Stimulated activated CD8-positive, alpha-beta memory T cell treated with anti-CD3 and anti-CD28 coated beads, Interleukin-15, amount 100 ng/mL, for 1 hour (primary cell): ENCODE measurements at places on chromosomes 3 and 15.
A peak's percentile ranks its signal among the peaks of the same experiment; 100 is the strongest.

GRCh38 chr3:31810991-31811433, 170.1 kb downstream of the OSBPL10 start:
- DNase-seq, result no peak

GRCh38 chr3:61578667-61579367, 17.4 kb downstream of the PTPRG start:
- DNase-seq, result no peak

GRCh38 chr3:197298341-197298944, at the start of gene DLG1:
TSS of gene DLG1 (minus strand) at chr3:197298612. CDS start at chr3:197297204, 1,408 bp downstream.
- peak; percentile 59 for DNase-seq

DNA sequence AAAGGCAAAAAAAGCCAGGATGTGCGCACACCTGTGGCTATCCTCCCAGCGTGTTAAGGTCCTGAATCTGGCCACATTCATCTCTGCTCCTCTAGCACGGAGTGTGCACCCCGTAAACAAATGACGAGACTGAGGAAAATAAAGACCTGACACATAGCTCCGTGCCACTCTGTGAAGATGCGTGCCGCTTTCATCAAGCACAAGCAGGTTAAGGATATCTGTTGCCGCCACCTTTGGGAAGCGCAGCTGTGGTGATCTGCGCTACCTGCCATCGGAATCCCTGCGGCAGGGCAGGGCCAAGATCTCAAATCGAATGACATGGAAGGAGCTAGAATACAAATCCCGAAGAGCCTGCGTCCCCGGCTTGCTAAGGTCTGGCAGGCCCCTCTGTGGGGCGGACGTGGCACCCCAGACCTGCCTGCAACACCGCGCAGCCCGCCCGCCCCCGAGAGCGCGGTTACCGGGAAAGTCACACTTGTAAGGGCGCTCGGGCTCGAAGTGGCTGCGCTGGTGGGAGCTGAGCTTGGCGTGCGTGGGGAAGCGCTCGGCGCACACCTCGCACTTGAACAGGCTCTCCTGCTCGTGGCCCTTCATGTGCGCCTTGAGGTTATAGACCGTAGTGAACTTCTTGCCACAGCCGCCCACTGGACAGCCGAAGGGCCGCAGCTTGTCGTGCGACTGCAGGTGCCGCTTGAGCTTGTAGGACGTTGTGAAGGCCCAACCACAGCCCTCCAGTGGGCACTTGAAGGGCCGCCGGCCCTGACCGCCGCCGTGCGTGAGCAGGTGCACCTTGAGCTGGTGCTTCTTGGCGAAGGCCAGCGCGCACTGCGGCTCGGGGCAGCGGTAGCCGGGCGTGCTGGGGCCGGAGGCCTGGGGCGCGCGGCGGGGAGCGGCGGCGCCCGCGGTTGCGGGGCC, 936 bp downstream of the ZXDC start:
- no peak for DNase-seq

DNA sequence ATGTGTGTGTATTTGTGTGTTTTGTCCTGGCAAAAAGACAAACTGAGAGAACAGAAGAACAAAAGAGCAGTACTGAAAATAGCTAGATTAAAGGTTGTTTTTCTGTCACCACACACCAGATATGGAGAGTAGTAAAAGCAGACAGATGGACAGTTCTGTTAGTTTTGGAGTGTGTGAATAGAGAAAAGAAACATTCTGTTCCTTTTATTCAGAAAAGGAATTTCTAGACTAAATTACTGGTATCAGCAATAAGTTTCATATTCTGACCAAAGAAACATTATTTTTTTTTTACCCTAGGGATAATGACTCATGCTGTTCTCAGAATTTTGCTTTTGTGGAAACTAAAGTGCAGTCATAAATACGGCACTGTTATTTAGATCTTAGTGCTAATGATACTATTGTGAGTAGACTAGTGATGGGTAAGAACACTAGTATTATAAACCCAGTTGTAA, 32.9 kb downstream of the PIK3CA start:
- DNase-seq, result no peak

- DNase-seq, result no peak
Measured at GRCh38 chr3:45529697-45530096, 64.9 kb upstream of the LIMD1 start.

DNA sequence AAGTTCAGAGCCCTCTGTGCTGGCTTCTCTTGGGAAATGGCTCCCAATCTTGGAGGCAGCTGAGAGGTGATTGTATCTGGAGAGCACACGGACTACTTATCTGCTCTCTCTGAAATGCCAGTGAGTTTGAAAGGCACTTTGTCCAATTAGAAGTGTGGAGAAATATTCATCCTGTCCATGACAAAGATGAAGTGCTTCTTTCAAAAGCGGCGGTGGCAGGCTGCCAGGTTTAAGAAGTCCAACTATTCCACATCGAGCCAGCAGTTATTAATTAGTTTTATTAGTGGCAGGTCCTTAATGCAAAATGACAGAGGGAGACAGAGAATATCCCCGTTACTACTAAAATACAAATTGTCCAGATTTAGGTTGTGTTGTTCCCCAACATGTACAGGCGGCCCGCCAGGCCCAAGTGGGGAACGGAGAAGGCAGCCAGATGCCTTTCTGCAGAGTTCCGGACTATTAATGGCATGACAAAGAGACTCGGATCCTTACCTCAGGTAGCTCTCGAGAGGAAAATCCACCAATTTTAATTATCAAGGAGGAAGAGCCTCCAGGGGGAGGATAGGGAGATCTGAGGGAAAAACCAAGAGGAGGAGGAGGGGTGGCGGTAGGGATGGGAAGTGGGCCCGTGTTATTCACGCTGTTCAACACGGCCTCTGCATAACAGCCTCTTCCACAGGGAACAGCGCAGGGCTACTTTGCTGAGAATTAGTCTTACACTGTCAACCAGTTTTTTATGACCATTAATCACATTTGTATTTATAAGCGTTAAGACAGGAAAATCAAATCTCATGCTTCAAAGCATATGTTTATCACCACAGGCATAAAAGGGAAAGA, 42.0 kb downstream of the RORA start:
- no peak for DNase-seq

DNA sequence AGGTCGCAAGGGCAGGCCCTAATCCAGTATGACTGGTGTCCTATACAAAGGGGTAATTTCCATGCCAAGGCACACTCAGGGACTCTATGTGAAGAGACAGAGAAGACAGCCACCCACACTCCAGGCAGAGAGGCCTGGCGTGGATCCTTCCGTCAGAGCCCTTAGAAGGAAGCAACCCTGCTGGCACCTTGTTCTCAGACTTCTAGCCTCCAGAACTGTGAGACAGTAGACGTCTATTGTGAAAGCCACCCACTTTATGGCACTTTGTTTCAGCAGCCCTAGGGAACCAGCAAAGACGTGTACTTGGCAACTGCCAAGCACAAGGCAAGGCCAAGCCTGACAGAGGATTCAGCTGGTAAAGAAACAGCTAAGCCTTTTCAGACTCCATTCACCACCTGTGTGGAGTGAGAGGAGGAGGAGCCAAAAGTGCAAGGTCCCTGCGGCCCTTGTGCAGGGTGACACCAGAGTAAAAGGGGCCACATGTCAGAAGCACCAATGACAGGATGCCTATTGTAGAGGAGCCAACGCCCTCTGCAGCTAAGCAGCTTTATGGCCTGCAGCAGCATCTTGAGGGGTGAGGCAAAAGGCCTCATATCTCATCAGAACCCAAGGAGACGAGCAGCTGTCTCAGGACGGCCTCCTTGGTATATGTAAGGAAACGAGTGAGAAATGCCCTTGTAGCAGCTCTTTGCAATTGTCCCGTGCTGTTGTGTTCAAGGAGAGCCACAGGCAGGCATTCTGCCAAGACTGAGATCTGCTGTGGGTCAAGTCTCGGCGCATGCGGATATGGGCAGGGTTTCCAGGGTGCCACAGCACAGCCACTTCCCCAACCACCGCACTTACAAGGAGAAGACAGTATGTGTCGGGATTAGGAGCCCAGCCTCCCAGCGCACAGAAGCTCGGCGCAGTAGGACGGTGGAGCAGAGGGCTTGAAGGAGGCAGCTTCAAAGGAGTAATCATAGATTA, 121.5 kb upstream of the LIPC start:
- no peak for DNase-seq

DNA sequence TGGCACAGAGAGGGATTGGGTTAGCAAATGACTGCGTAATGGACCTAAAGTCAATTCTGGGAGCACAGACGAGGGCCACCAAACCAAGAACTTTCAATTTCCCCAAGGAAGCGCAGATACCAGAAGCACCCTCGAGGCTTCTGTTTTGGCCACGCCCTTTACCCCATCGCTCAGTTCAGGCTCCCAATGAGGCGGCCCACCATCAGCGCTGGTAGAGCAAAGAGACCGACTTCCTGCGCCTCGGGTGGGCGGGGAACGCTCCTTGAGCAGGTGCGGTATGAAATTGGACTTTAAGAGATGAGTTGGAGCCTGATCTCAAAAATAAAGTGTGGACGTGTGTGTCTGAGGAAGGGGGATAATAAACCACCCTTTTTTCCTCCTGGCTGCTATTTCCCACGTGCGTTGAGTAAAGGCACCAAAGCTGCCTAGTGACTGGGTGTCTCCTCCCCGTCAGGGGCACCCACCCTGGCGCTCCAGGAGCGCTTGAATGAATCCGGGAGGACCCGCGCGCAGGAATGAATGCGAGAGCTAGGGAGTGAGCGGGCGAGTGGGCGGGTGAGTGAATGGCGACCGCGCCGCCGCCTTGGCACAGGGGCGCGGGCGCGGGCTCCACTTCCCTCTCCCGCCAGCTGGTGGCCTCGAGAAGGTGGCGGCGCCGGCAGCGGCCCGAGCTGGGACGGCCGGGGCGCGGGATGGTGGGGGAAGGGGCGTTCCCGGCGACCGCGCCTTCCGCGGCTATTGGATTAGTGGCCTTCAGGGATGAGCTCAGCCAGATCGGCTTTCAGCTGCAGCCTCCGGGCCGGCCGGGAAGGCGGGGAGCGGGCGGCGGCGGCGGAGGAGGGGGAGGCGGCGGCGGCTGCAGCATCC, at the start of gene SPSB4:
Gene SPSB4 (plus strand): TSS at position 772 of the 867 bp plus-strand sequence. CDS start 14,758 bp downstream, outside the sequence.
- DNase-seq, result no peak

- DNase-seq, result no peak
Measured at GRCh38 chr15:83320404-83320803, 35.9 kb upstream of the BNC1 start.

GRCh38 chr15:73328981-73329380, 39.8 kb downstream of the HCN4 start:
- no peak for DNase-seq

GRCh38 chr3:141365201-141365600, 3.1 kb upstream of the ZBTB38 start:
- no peak for DNase-seq

- no peak for DNase-seq
Measured at GRCh38 chr3:33926998-33927605, 128.7 kb downstream of the PDCD6IP start.

DNA sequence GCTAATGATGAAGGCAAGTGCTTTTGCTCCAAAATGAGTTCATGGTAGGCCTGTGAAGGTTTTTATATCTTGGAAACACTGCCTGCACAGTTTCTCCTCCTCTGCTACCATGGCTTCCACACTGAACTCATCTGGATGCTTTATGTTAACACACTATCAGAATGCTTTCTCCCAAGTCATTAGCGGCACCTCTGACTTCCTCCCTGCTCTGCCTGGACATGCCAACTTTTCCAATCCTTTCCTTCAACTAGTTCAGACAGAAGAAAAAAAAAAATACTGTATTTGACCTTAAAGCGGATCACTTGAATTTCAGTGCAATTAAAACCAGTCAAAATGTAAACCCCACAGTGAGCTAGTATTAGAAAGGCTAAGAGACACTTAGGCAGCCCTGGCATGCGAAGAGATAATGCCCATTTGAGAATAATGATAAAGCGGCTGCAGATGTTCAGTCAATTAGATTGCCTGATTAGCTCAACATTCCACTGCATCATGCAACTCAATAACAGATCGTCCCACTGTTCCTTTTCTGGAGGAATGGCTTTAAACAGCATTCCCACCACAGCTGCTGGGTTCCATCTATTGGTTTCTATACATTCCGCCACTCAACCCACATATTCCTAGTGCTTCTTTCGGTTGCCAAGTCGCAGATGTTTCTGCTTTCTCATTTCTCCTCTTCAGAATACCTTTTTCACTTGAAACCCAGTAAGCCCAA, 51.7 kb downstream of the CNTN3 start:
- no peak for DNase-seq

DNA sequence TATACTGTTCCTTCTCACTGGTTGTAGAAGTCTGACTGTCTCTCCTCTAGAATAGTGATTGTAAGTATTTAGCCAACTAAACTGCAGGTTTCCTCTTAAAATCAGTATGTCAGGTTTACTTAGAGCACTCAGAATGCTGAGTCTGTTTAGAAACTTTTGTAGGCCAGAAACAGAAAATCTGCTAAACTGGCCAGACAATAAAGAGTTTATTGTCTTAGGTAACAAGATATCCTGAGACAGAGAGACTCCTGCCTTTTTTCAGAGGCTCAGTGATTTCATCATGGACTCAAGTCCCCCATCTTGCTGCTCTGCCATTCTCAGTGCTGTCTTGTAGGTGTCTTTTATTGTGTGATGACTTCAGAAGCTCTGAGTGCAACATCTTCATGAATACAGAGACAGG, 279.0 kb downstream of the MFSD1 start:
- no peak for DNase-seq

GRCh38 chr3:192636517-192637444, 90.6 kb downstream of the FGF12 start:
- no peak for DNase-seq

DNA sequence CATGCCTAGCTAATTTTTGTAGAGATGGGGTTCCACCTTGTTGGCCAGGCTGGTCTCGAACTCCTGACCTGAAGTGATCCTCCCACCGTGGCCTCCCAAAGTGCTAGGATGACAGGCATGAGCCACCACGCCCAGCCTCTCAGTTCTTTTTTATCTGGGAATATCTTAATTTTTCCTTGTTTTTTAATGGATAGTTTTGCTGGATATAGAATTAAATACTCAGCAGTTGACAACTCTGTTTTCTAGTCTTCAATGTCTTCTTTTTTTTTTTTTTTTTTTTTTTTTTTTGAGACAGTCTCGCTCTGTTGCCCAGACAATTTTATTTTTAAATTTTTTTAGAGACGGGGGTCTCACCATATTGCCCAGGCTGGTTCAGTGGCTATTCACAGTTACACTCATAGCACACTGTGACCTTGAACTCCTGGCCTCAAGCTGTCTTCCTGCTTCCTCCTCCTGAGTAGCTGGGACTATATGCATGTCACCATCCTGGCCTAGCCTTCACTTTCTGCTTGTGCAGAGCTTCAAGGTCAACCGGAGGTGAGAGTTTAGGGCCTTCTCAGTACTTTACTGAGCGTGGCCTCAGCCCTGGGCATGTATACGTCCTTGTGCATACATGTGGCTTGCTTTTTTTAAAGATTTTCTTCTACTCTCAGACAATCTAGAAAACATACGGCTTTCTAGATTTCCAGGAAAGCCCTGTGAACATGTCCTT, 120.5 kb downstream of the ZNF609 start:
- DNase-seq, result no peak

GRCh38 chr3:128319107-128319506, 147.6 kb downstream of the DNAJB8 start:
- DNase-seq, result no peak

- DNase-seq, result no peak
Measured at GRCh38 chr3:177379045-177379444, 181.8 kb upstream of the TBL1XR1 start.

GRCh38 chr15:96349857-96350720, 19.6 kb downstream of the NR2F2 start:
- no peak for DNase-seq
